Calu3 (cell line): ENCODE measurements at places on chromosomes 12 and 14. TPM values are rescaled to one million over a fixed set of nuclear protein-coding genes. Genes with fewer than 3 reads are reported as not detected.

Gene PIANP
- total RNA-seq = not detected in 2 replicates

Gene TPH2
- 0.38 and 0.54 TPM in 2 replicates for total RNA-seq

Gene ACSS3
- 0.21 and 0.47 TPM in 2 replicates for total RNA-seq

DNA sequence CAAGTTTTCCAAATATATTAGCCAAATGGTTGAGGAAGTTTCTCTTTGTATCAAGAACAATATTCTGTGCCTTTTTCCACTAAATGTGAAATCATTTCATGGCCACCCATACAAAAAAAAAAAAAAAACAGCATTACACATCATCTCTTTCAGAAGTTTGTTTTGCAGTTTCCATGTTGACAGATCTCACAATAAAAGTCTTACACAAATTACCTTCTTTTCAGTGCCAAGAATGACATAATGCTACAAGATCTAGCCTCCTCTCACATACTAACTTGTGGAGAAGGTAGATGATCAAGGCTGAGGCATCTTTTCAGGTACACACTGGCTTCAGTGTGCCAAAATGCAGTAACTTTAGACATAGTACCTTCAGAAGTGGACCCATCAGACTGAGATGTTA lies 35.3 kb downstream of the PRKD1 start:
- H3K4me1 ChIP-seq = no peaks in the 10 kb centered on the region
- no peak overlapping the region for H3K4me3 ChIP-seq
- H3K27ac ChIP-seq = no peak overlapping the region
- H3K27me3 ChIP-seq = no peaks in the 10 kb centered on the region

DNA sequence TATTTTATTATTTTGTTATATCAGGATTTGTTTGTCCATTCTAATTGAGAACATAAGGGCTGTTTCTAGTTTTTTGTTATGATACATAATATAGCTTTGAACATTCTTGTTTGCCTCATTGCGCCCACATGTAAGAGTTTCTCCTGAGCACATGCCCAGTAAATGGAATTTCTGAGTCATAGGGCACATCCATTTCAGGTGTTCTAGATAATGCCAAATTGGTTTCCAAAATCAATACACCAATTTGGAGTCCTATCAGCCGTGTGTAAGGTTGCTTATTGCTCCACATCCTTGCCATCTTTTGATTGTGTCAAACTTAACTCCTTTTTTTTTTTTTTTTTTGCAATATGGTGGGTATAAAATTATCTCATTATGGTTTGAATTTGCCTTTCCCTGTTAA lies 97.9 kb upstream of the RESF1 start:
- no peaks in the 10 kb centered on the region for H3K27me3 ChIP-seq
- no peak for DNase-seq
- H3K4me3 ChIP-seq = no peak overlapping the region
- H3K4me1 ChIP-seq = no peaks in the 10 kb centered on the region

DNA sequence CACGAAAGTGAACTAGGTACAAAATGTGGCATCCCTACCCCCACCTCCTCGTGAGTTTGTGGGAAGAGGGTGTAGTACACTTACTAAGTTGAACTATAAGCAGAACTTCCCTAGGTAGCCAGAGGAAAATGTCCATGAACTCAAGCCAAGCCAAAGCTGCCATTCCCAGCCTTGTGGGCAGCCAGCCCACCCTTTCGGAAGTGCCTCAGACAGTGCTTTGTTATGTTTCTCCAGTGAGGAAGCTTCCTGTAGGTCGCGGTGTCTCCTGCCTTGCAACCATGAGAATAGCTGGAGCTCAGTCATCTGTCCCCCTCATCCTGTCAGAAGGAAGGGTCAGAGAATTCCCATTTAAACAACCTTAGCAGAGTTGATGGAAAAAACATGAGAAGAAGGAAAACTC lies 266.9 kb downstream of the DUSP6 start:
- no peaks in the 10 kb centered on the region for H3K36me3 ChIP-seq
- DNase-seq = no peak
- H3K27me3 ChIP-seq = no peaks in the 10 kb centered on the region
- peaks cover 22% of the 10 kb centered on the region for H3K4me1 ChIP-seq
- H3K27ac ChIP-seq = no peak overlapping the region

GRCh38 chr14:54698501-54698900 lies 131.6 kb downstream of the SAMD4A start:
- DNase-seq = no peak
- H3K27me3 ChIP-seq = no peaks in the 10 kb centered on the region
- no peak overlapping the region for H3K4me3 ChIP-seq
- no peak overlapping the region for H3K27ac ChIP-seq
- peaks cover 12% of the 10 kb centered on the region for H3K4me1 ChIP-seq

DNA sequence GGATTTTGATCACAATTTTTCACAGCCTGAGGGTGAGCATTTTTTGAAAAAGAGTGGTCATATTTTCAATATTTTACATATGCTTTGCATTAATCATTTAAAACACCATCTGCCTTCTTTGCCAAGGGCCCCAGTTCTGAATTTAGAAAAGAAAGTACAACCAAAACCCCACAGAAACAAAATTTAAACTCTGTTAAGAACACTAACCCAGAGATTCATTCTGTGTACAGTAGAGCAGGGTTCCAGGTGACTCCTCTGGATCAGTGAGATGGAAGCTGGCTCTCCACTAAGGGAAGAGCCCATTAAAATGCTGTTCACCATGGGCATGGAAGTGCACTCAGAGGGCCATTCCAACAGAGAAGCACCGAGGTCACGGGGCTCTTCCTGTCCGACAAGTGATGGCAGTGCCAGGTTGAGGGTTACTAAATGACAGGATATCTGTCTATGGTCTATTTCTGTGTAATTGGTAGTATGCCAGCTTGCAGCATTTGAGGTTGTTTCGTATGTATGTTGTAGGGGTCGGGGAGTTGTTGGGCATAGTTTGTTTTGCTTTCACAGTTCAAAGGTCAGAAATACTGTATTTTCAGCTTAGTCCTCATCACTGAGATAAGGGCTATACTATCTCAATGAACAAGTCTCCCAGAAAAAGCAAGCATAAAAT lies 95.9 kb downstream of the SLC35F4 start:
- no peak overlapping the region for H3K27ac ChIP-seq
- peaks cover 17% of the 10 kb centered on the region for H3K27me3 ChIP-seq
- H3K4me1 ChIP-seq = no peaks in the 10 kb centered on the region
- H3K4me3 ChIP-seq = no peak overlapping the region
- H3K36me3 ChIP-seq = no peaks in the 10 kb centered on the region
- no peak for DNase-seq
